ENCODE measurements at places on chromosomes 16 and 17.

DNA sequence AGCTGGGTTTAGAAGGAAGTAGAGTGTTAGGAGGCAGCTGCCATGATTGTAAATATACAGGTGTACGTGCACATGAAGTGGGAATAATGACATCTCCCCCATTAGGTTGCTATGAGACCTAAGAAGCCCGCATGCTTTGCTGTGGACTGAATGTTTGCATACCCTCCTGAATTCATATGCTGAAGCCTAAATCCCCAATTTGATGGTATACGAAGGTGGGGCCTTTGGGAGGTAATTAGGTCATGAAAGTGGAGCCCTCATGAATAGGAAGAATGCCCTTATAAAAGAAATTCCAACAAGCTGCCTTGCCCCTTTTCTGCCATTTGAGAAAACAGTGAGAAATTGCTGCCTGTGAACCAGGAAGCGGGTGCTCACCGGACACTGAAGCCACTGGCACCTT is 44.0 kb downstream of the CCDC182 start:
- no peak for DNase-seq

DNA sequence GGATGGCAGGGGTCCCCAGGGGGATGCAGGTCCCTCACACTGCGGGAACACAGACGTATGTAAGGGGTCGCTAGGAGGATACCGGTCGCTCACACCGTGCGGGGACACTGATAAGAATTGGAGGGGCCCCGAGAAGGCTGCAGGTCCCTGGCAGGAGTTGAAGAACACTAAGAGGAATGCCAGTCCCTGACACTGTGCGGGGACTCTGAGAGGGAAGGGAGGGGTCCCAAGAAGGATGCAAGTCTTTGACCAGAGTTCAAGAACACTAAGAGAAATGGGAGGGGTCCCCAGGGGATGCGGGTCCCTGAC is 510 bp downstream of the ERCC4 start:
- DNase-seq = no peak

DNA sequence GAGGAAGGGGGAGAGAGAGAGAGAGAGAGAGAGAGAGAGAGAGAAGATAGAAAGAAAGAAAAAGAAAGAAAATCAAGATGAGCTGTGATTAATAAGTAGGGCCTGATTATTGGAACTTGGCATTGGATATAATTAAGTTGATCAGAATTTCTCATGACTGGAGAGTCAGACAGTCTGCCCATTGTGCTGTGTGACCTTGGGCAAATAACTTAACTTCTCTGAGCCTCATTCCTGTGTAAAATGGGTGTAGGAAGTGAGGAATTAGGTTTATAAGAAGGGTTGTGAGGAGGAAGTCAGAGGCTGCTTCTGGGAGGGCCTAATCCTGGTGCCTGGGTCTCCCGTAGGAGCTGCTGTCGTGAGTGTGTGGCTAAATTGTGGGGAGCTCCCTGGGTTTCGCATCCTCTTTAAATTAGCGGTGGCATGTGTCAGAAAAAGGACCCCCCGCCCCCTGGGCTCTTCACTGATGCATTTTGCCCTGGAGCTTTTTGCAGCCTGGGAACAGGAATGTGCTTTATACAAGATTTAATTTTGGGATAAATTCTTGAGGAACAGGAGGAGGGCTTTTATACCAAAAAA is 76.0 kb downstream of the CMIP start:
- no peak for DNase-seq

DNA sequence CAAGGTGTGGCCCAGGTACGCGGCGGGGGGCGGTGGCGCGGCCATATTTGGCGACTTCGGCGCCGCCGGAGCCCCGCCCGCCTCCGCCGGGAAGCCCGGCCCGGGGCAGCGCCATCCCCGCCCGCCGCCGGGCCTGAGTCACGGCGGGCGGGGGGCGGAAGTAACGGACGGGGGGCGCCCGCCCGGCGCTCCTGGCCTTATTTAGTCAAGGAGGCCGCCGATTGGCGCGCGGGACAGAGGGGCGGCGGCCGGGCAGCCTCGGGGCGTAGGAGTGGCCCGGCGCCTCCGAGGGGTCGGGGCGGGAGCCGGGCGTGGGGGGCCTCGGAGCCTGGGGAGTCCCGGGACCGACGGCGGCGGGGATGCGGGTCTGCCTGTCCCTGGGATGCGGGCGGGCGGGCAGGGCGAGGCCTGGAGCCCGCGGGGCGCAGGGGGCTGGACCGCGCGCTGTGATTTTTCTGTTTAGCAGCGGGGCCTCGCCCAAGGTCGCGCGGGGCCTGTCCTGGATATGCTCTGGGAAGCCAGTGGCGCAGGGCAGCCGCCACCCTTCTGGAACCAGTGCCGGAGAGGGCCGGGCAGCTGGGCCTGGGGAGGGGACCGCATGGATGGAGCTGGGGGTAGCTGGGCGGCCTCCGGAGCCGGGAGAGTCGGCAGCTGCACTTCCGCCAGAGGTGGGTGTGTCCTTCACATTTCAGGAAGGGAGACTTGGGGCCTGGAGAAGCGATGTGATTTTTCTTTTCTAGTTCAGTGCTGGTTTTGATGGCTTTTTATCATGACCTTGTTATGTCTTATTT is 2.3 kb upstream of the ACTG1 start:
- peak; percentile 40 for DNase-seq

DNA sequence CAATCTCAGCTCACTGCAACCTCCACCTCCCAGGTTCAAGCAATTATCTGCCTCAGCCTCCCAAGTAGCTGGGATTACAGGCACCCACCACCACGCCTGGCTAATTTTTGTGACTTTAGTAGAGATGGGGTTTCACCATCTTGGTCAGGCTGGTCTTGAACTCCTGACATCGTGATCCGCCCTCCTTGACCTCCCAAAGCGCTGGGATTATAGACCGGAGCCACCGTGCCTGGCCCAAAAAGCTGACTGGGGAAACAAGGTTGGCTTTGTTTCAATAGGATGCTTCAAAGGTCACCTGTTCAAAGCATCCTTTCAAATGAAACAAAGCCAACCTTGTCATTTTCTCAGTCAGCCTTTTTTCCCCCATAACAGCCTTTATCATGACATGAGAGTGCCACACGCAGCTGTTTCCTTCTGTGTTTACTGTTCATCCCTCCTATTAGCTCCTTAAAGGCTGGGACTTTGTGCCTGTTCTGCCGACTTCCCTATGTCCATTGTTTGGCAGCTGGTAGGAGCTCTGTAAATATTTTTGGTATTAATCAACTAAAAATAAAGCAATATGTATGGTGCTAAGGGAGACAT is 51.1 kb downstream of the ADAMTS18 start:
- DNase-seq = no peak
